Spleen (tissue), 13 donors: ENCODE measurements at places on chromosomes 7 and 10. TPM values are rescaled to one million over a fixed set of nuclear protein-coding genes. Genes with fewer than 3 reads are reported as not detected.

GRCh38 chr10:75597773-75598440 is 166.5 kb downstream of the LRMDA start:
- no peak for DNase-seq

GRCh38 chr10:93815304-93816096 is 57.8 kb downstream of the LGI1 start:
- no peak for DNase-seq

DNA sequence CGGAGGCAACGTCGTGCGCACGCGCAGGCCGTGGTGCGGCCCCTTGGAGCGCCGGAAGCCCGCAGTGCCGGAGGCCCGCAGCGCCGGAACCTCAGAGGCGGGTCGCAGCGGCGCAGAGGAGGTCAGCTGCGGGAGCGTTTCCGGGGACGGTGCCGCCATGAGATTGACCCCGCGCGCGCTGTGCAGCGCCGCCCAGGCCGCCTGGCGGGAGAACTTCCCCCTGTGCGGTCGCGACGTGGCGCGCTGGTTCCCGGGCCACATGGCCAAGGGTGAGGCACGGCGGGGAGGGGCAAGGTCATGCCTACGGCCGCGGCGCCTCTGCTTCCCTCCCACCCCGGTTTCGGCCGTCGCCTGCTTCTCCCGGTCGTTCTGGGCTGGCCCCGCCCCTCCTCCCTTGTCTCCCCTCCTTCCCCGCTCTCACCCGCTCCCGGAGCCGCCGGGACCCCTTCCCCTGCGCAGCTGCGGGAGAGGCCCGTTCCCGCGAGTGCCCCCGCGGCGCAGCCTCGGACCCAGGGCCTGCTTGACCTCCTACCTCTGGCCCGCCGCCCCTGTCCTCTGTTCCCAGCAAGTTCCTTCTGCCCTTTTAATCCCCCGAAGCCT is at the start of gene MTG1:
MTG1 (plus strand) TSS at position 94 of the 600 bp plus-strand sequence; CDS start at position 158, 64 bp downstream.
- DNase-seq, result peak; percentile 97

- no peak for DNase-seq
These were observed 425.3 kb downstream of the INHBA start for GRCh38 chr7:41277561-41277960.

GRCh38 chr7:79182283-79182682 is 271.2 kb downstream of the MAGI2 start:
- DNase-seq, result no peak

DNA sequence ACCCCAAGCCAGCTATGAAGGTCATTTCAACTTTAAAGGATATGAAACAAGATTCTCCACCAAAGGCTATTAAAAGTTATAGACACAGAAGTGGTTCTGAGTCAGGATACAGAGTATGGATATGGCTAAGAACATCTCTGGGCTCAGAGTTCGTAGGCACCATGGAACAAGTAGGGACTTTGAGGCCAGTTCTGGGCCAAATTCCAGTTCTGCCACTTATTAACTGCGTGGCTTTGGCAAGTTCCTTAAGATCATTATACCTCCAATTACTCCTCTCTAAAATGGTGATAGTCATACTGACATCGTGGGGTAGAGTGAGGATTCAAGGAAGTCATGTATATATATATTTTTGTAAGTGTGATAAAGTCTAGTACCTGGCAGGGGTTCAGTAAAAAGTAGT is 105.8 kb upstream of the NFE2L3 start:
- DNase-seq, result no peak

DNA sequence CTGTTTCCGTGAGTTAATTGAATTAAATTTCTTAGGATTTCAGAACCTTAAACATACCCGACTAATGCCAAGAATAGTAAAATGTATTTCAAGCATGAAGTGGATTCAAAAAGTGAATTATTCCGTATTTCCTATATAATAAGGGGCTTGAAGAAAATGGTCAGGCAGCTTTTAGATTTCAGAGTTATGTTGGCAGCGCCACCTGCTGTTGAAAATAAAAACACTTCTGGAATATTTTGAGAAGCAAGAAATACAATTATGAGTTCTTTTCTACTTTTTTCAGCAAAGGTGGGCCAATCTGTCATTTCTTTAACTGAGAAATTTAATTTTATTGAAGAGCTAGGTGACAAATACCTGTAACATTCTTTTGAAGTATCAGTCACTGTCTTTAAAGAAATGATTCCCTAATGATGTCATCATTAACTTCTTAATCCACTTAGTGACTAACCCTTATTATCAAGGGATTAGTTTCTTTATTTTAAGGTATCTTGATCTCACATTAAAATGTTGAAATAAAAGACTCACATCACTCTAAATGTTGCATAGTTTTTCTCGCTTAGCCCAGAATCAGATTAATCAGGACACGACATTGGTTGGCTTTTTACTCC is 36.6 kb upstream of the AGR3 start:
- no peak for DNase-seq

GRCh38 chr10:103659674-103660363 is 166.3 kb downstream of the NEURL1 start:
- DNase-seq, result peak; percentile 86

DNA sequence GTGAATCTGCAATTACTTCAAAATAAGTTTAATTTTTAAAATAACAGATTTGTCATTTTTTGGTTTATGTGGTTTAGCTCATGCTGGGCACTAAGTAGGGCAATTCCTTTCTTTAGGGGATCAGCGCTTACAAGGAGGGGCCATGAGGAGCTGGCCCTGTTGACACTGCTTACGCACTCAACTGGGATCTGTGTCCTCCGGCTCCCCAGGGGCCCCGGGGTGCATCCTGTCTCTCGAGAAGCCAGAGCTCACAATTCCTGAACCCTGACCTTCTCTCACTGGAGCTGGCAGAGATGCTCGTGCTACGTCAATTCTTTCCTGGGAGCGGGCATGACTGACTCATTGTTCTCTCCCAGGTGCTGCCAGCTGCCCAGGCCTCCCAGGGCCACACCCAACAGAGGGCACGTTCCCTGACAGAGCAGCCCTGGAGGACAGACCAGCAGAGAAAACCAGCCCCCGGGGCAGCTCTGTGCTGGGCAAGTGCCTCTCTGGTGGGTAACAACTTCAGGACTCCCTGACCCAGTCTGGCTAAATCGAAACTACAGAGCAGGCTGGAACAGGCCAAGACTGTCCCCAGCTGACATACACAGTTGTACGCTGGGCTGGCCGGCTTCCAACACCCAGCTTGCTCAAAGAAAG is 36.8 kb downstream of the CTBP2 start:
- DNase-seq, result peak; percentile 76

DNA sequence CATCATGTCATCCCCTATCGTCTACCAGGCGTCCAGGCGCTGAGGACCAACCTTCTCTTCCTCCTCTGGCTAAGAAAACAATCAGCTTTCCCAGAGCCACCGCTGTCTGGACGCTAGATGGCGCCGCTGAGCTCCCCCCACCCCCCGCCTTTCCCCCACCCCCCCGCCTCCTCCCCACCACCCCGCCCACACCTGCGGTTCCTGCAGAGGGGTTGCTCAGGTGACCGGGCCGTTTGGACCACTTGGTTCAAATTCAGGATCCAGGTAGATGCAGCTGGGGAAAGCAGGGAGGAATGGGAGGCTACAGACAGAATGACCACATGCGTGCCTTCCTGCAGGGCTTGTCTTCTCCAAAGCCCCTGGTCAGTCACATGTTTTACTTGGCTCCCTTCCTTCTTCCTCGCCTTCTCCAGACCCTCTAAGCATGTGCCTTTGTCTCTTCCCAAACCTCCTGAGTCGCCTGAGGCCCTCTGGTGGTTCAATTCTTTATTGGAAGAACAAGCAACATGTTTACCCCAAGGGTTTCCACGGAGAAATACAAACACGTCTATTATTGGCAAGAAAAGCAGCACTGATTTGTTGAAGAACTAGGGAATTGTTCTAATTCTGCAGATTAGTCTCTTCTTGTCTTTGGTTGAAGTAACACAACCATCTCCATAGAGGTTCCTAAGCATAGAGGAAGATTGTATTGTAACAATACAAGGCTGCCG is 24.7 kb downstream of the AOC1 start:
- DNase-seq, result peak; percentile 74

DNA sequence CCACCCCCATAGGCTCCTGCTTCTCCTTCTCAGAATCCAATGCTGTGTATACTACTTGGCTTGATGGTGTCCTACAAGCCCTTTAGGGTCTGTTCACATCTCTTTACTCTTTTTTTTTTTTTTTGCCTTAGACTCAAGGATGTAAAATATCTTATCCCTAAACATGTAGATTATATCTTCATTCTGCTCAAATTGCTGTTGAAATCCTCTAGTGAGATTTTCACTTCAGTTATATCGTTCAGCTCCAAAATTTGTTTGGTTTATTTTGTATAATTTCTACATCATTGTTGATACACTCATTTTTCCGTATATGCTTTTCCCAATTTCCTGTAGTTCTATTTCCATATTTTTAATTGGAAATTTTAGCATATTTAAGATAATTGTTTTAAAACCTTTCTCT is 1.8 kb upstream of the AKR1C3 start:
- no peak for DNase-seq

GRCh38 chr10:124035928-124036558 is 57.4 kb downstream of the CHST15 start:
- peak; percentile 98 for DNase-seq

DNA sequence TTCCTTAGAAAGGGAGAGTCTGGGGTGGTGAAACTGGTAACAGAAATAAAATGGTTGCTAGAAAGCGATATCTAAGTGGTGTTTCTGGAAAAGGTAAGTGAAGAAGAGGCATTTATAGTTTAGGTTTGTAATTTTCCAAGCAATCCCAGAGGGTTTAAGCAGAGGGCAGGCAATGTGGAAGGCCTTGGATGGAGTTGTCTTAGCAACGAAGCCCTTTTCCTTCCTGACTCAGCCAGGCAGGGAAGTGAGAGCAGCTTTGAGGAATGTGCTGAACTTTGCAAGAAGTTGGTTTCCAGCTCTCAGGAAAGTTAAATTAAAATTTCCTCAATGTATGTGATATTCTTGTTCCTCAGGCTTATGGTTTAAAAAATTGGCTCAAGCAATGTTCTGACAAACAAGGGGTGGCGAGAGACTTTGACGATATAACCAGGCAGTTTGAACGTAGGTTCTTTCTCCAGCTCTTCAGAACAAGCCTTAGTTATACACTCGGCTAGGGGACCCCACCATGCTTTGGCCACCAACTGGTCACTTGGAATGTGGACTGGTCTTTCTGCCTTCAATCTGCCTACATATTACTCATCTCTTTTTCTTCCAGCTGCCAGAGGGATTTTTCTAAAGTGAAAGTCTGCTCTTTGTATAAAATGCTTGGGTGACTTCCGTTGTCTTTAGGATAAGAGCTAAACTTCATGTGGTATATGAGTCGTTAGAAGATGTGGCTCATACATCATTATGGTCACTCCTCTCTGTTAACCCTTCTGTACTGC is 66.9 kb upstream of the SLC25A13 start:
- DNase-seq, result no peak

DNA sequence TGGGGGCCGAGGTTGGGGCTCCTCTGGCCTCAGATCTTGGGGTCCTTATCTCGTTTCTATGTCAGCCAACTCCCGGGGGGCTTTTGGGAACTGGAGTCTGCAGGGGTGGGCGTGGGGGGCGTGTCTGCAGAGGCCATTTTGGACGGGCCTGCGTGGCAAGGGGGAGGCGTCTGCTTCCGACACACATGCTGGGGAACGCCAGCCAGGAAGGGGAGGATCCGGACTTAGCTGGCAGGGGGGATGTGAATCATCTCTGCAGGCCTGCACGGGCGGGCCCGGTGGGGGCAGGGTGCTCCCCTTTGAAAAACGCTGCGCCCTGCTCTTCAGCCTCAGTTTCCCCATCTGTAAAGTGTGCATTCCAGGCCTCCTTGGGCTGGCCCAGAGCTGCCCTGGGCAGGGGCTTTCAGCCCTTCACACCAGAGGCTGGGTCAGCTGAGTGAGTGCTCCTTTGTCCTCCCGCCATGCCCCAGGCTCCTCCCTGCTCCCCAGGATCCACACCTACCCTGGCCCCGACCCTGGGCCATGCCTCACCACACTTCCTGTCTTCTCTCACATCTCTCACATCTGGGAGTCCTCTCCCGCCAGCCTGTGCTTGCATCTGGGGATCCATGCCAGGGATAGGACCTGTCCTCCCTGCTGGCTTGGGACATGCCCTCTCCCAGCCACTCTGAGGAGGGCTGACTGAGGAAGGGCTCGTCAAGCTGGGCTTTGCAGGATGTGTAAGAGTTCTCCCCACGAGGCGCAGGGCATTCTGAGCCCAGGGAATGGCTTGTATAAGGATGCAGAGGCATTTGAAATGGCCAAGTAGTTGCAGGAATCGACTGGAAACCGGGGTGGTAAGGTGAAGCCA is 172.6 kb upstream of the TNRC18 start:
- DNase-seq, result peak; percentile 88

GRCh38 chr10:106506526-106507283 is 657.8 kb downstream of the SORCS1 start:
- DNase-seq, result no peak

GRCh38 chr7:47573758-47574481 is 8.0 kb downstream of the TNS3 start:
- DNase-seq, result no peak

DNA sequence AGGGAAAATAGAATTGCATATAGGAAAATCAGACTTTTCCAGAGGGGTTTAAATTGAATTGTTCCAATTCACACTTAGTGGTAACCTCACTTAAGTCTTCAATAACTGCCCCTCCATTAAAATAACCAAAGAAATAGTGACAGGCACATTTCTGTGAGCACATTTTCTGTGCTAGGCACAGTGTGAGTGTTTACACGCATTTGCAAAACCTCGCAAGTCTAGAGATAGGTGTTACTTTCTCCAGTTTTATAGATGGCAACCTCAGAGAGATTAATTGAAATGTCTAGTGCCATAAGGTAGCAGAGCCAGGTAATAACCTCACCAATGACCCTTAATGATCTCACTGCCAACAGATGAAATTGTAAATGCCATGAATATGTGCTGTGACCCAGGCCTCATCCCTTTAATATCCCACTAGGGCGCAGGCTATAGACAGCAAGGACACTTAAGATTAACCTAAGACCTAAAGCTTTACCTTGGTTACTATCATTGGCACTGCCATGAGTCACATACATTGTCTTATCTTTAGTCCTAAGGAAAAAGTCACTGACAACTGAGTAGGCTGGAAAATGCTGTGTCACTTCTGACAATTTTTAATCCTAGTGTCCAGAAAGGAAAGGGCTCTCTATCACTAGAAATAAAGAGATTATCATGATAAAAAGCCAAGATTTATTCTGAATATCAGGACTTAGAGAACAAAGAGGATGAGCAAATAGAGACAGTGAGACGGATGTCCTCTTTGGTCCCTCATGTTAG is 187.8 kb downstream of the PPP1R17 start:
- DNase-seq, result no peak

- no peak for DNase-seq
These were observed 239.6 kb downstream of the MAD1L1 start for GRCh38 chr7:1993031-1993695.

Gene ELFN1
- 2.3 TPM for total RNA-seq

Gene POP7
- total RNA-seq, result 16.6 TPM

Gene BLNK
- 116 TPM for total RNA-seq

Gene CTTNBP2
- 5.3 TPM for total RNA-seq

Gene HABP2
- not detected for total RNA-seq

Gene EPO
- total RNA-seq, result not detected
